ENCODE measurements at places on chromosomes 2 and 18.

DNA sequence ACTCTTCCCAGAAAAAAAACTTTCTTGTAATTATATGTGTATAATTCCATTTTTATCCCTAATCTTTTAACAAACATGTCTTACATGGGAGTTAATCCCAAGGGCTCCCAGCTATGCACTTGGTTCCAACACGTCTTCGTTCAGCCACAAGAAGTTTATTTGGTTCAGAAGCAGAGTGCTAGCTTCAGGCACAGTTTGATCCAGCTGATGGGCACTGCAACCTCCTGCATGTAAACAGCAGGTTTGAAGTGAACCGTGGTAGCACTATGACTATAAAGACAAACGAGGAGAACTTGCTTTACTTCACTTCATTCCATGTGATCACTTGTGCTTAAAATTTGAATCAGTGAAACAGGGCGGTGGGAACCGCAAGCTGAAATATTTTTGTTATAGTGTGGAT is 7.0 kb upstream of the RNASEH1 start:
- no peak for DNase-seq

DNA sequence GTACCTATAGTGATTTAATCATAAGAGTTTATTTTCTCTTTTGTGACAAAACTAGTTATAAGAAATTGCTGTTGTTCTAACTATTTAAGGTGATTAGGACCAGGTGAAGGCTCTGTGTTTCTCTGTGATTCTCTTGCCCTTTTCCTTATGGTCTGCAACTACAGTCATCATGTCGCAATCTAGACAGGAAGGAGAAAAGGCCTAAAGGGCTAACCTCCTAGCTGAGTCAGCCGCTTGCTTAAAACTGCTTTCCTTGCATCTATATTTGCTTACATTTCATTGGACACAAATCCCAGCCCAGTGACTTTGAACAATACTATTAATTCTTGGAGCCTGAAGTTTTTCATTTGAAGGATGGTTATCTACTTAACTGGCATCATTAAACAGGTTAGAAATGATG is 93.1 kb downstream of the PIK3C3 start:
- DNase-seq = no peak

GRCh38 chr2:2804528-2804927 is 473.5 kb upstream of the MYT1L start:
- no peak for DNase-seq

DNA sequence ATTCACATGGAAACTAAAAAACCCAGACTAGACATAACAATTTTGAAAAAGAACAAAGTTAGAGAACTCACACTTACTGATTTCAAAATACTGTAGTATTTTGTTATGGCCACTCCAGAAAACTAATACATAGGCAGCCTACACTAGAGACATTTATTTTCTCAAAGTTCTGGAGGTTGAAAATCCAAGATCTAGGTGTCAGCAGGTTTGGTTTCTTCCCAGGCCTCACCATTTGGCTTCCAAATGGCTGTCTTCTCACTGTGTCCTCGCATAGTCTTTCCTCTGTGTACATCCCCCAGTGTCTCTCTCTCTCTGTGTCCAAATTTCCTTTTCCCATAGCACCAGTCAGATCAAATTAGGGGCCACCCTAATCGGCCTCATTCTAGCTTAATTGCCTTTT is 95.0 kb downstream of the NR4A2 start:
- DNase-seq = no peak

GRCh38 chr2:27980242-27980641 is 89.7 kb downstream of the BABAM2 start:
- DNase-seq = no peak

DNA sequence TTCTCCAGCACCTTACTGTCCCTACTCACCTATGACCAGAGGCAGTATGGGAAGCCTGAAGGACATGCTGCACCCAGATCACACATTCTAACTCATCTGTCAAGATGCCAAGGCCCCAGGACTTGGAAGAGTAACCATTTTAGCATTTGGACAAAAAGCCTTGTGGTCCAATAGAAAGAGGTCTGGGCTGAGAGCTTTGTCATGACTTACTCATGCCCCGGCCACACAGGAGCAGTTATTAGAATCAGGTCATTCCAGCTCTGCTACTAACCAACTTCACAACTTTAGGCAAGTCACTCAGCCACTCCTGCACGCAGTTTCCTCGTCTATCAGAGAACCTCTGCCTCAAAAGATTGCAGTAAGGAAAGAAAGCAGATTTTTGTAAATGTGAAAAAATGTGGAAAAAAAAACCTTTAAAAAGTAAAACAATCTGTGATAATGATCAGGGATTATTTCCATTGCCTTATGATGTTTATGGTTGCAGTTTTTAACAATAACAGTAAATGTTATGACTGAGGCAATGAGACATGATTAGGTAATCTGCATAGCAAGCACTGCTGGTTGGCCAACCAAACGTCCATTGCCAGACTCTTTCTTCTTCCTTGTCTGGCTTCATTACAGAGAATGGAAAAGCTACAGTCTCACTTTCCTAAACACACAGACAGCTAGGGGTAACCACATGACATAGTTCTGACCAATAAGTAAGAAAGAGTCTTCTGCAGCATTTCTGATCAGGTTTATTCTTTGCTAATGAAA is 255.4 kb upstream of the CHAC2 start:
- DNase-seq = no peak

DNA sequence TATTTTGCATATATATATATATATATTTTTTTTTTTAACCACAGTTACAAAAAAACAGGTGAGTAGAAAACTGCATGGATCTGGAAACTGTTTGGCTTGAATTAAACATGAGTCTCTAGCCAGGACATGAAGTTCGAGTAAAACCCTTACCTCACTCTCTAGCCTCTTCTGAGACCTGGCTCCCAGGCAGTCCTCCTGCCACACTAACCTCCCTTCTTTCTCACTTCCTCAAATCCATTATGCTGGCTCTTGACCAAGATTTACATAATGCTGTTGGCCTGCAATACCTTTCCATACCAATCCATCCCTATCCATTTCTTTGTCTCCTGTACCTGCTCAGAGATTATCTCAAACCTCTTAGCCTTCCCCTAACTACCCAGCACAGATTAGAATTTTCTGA is 34.0 kb downstream of the PIGN start:
- DNase-seq = no peak

DNA sequence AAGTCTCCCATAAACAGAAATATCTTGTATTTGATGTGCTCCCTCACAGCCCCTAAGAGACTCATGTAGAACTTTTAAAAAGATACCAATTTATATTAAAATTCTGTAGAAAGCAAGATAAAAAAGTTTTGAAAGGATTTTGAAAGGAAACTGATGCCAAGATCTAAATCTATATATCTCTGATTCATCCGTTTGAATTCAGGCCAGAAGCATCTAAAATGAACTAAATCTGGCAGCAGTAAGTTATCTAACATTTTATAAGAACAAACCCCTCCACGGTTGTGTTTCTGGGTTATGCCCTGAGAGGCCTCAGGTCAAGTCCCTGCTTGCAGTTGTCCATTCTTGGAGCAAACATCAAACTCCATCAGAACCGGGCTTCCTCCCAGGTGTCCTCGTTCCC is 165.8 kb downstream of the FBXO15 start:
- no peak for DNase-seq

GRCh38 chr2:1739961-1740715 is 4.2 kb downstream of the PXDN start:
- DNase-seq = no peak

DNA sequence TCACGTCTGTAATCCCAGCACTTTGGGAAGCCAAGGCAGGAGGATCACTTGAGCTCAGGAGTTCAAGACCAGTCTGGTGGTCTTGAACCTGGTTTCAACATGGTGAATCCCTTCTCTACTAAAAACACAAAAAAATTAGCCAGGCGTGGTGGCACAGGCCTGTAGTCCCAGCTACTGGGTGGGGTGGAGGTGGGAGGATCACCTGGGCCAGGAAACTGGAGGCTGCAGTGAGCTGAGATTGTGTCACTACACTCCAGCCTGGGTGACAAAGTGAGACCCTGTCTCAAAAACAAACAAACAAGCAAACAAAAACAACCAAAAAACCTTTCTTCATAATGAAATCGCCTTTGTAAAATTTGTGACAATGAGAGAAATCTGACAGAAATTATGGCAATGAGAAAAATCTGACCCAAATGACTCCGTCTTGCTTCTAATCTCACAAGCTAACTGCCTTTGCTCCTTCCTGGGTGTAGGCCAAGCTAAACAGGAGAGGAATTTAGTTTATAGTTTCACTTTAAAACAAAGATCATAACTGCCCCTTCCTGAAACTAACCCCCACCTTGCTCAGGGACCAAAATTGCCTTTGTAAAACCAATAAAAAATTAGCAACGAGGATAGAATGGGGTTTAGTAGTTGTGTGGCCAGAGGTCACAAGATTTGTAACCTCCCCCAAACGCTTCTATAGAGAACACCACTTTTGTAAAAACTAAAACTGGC is 60.7 kb upstream of the KIF5C start:
- DNase-seq = no peak

DNA sequence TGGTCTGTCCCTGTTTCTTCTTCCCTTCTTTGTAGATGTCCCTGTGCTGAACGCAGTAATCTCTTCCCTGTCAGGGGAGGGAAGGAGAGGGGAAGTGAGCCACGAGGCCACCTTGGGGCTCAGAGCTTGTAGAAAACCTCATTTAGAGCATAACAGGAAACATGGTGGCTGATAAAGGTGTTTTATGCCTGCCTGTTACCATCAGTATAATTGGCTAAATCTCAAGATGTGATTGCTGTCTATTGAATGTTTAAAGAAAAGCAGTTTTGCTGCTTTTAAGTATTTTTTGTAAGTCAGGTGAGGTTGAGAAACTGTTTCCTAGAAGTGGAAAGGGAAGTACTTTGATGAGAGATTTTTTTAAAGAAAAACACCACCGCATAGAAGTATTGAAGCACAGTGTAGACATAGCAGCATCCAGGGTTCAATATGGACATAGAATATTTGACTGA is 59.7 kb upstream of the PDK1 start:
- DNase-seq = no peak

GRCh38 chr2:124586210-124586609 is 561.1 kb downstream of the CNTNAP5 start:
- DNase-seq = no peak

GRCh38 chr2:241750076-241750840 is 15.8 kb downstream of the D2HGDH start:
- DNase-seq = no peak

DNA sequence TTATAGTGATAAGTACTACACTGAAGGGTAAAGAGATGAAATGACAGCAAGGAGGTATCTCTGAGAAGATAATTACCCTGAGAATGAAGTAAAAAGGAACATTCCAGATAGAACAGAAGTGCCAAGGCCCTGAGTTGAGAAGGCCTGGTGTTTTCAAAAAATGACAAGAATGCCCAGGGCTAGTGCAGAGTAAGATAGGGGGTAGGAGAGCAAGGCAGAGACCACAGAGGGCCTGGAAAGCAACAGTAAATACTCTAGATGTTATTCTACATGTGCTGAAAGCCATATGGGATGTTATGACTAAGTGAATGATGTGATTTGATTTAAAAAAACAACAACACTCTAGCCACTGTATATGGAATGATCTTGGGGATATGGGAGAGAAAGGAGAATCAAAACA is 52.3 kb downstream of the BAZ2B start:
- DNase-seq = no peak

- peak; percentile 46 for DNase-seq
Observed at GRCh38 chr2:24409700-24410556, 49.6 kb upstream of the ITSN2 start.

GRCh38 chr2:226701052-226701451 is 98.6 kb downstream of the IRS1 start:
- DNase-seq = no peak
